Cardiac muscle cell (in vitro differentiated cells and primary cell): ENCODE measurements at places on chromosomes 16 and 17.

DNA sequence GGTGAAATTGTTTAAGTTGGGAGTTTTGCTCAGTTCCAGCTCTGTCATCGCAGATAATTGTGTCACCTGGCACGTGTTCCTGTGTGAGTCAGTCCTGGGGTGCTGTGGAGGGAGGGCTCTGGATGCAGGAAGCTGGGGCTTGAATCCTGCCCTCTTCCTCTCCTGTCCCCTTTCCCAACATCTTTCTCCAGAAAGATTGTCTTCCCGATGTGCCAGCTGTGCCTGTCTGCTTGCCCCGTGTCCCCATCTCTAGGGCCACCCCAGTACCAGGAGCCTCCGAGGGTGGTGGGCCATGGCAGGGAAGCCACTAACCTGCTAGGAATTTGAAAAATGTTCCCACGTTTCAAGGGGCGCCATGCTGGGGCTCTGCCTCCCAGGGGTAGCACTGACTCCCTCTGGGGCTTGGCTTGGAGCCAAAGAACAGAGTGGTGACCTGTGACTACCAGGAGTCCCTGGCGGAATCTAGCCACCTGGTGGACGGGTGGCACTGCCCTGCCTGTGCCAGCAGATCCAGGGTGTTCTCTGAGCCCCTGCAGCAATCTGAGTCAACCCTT, 198.1 kb downstream of the ENGASE start:
- no peak for DNase-seq

GRCh38 chr17:38777641-38778250, 21.6 kb downstream of the PIP4K2B start:
- DNase-seq = no peak

DNA sequence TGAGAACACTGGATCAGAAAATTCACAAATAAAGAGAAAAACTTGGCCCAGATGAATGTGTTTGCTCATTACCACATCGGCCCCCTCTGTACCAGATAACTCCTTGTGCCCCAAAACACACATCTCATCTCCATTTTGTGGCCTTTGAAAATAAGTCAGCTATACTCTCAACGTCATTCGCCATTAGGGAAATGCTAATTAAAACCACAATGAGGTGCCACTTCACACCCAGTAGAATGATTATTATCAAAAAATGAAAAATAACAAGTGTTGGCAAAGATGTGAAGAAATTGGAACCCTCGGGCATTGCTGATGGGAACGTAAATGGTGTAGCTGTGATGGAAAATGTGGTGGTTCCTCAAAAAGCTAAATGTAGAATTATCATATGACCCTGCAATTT, 34.6 kb upstream of the AKTIP start:
- DNase-seq = no peak

DNA sequence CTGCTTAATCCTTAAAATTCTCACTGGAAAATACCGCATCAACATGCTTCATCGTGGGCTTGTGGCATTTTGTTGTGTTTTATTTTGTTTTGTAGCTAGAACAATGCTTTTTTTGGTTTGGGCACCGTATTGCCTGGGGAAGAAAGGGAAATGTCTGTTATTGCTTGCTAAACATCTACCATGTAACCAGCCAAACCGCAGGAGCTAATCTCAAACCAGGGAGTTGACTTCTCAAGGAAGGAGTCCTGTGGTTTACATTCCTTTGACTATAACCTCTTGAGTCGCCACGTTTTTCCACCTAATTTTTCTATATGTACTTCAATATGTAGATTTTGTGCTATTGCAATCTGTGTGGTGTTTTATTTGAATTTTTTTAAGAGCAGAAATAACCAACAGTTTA, 593.5 kb upstream of the SOX9 start:
- peak; percentile 36 for DNase-seq

DNA sequence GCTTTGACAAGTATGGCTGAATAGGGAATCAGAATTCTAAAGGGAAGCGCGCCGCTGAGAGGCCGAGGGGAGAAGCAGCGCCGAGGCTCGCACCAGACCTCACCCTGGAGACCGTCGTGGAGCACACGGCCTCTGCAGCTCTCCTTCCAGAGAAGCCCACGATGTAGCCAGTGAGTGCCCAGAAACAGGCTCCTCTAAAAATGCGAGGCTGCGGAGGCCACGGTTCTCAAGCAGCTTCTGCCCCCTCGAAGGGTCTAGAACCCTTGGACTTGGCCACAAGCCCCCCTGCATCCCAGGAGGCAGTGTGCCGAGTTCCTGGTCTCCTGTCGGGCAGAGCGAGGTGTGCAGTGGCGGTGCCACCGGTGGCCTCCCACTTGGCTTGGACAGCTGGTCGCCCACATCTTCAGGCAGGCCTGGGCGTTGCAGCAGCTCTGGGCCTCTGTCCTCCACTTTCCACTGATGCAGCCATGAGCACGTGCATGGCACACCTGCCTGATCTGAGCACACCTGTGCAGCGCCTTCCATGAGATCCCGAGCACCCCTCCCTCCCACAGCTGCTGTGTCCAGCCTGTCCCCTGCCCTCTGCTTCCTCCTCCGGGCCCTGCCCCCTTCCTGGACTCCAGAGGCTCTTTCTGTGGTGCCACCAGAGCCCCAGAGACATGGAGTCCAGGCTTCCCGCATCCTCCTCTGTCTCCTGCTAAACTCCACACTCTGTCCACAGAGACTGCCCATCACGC, 18.9 kb upstream of the WDR45B start:
- DNase-seq = no peak

GRCh38 chr16:76343769-76344168, 66.6 kb downstream of the CNTNAP4 start:
- no peak for DNase-seq

DNA sequence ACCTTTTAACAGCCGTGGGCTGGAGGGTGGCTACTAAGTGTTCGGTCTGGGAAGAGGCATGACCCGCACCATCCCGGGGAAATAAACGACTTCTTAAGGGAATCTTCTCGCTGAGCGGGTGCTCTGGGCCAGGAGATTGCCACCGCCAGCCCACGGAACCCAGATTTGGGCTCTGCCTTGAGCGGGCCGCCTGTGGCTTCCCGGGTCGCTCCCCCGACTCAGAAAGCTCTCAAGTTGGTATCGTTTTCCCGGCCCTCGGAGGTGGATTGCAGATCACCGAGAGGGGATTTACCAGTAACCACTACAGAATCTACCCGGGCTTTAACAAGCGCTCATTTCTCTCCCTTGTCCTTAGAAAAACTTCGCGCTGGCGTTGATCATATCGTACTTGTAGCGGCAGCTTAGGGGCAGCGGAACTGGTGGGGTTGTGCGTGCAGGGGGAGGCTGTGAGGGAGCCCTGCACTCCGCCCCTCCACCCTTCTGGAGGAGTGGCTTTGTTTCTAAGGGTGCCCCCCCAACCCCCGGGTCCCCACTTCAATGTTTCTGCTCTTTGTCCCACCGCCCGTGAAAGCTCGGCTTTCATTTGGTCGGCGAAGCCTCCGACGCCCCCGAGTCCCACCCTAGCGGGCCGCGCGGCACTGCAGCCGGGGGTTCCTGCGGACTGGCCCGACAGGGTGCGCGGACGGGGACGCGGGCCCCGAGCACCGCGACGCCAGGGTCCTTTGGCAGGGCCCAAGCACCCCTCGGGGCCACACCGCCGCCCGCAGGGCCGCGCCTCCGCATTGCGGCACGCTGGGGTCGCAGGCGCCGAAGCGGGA, 3.6 kb upstream of the CBX4 start:
- DNase-seq = peak; percentile 14

DNA sequence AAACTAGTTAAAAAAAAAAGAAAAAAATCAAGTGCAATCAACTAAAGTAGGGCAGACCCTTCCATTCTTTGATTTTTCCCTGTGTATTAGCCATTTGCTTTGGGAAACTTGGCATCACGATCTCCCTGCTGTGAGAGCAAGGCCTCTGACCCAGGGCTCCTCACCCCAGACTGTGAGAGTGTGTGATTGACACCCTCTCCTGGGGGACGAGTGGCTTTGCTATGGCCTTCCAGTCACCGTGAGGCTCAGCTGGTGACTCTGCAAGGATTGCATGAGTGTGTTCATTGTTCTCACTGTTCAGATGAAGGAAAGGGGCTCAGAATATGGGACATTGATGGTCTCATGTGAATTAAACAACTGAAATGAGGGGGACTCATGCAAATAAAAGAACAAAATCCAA, 69.0 kb upstream of the BCAR1 start:
- no peak for DNase-seq

DNA sequence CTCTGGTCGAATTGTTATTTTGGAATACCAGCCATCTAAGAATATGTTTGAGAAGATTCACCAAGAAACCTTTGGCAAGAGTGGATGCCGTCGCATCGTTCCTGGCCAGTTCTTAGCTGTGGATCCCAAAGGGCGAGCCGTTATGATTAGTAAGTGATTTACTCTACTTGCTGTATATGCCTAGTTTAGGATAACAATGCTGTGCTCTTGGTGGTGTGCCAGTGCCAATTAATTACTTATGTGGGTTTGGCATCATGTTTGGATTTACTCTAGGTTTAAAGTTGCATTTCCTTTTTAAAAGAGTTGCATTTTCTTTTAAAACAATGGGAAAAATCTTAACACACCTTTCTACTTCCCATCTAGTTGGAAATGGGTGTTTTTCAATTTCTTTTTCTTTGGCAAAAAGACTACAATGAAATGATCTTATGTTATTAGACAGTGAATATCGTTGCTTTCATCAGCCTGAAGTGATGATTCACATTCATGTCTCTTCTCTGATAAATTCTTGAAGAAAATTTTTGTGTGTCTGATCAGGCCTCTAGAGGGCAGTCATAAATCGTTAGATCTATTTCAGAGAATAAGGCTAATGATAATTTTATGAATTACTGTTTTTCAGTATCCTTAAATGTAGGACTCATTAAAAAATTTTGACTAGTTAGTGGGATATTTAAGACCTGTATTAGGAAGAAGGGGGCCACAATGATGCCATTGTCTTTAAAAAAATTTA, 5.6 kb downstream of the SF3B3 start:
- DNase-seq = no peak

GRCh38 chr17:50844117-50844700, 8.8 kb downstream of the WFIKKN2 start:
- DNase-seq = no peak

DNA sequence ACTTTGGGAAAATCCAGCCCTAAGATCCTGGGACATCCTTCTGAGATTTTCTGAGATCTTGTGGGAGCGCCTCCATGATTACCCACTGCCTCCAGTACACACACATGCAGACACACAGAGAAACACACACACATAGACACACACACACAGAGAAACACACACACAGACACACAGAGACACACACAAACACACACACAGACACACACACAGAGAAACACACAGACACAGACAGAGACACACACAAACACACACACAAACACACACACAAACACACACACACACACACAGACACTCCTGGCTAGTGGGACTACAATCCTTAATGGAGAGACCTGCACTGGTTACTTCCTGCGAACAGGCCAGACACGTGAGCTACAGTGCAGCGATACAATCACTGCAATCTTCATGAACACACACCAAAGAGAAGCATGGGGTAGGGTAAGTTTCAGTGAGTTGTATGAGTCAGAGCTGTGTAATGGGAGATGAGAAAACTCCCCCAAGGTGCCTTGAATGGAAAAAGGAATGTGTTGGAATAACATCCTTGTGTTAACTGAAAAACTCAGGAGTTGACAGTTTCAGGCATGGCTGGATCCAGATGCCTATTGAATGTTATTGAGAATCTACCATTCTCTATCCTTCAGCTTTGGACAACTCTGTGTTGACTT, 79.5 kb downstream of the SLC6A2 start:
- no peak for DNase-seq

DNA sequence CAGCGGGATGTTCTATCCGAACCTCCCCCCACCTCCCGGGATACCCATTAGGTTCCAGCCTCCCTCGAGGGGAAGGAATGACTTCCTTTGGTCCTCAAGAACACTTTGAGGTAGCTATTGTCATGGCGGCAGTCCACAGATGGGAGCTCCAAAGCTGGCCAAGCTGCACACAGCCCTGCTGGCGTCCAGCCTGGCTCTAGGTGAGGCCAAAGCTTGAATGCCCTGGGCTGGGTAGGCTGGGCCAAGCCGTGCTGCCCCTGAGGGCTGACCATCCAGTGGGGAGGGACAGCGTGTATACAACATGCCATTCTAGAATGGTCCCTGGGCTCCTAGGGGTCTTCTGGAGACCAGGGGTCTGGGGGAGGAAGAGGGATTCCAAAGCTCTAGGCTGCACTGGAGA, 43.5 kb downstream of the PEMT start:
- no peak for DNase-seq

- DNase-seq = no peak
These were observed 47.8 kb downstream of the TNRC6C start for GRCh38 chr17:78006338-78006737.

DNA sequence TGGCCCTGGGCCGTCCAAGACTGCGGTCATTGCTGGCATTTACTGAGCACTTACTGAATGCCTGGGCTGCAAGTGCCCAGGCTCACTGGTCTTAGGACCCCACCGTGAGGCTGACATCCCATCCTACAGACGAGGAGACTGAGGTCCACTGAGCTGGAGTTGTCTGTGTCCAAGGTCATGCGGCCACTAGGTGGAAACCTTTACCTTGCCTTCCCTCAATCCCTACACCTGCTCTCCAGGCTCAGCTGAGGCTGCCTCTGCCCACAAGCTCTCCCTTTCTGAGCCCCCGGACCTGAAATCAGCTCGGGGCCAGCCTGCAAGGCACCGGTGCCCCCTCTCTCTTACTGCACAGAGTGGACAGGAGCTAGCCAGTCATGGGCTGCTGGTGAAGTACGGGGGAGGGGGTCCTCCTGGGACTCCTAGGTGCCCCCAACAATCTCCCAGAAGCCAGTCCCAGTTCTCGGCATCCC, 1.5 kb downstream of the CASKIN1 start:
- peak; percentile 48 for DNase-seq
